ENCODE measurements at places on chromosomes 5 and 9.

DNA sequence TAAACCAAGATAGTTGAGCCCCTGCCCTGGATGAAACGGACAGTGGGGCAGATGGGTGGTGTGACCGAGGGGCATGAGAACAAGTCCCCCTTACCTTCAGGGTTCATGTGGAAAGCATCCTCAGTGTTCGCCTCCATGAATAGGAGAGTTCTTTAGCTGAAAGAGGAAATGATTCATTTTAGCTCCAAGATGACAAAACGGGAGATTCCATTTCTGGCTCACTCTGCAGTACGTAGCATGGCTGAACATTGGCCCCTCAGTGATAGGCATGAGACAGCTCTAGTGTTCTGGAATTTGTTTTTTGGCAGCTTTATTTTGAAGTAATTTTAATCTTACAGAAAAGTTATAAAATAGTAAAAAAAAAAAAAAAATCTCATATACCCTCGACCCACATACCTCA, 70.2 kb upstream of the AGXT2 start:
- no peak for DNase-seq

- DNase-seq = no peak
Observed at GRCh38 chr5:40499518-40500273, 180.0 kb upstream of the PTGER4 start.

- no peak for DNase-seq
Observed at GRCh38 chr9:36029202-36029601, 7.5 kb upstream of the RECK start.

- no peak for DNase-seq
Observed at GRCh38 chr5:132300577-132301343, 6.6 kb downstream of the SLC22A4 start.

- peak; percentile 53 for DNase-seq
Observed at GRCh38 chr5:171418316-171418981, 998 bp upstream of the FGF18 start.

DNA sequence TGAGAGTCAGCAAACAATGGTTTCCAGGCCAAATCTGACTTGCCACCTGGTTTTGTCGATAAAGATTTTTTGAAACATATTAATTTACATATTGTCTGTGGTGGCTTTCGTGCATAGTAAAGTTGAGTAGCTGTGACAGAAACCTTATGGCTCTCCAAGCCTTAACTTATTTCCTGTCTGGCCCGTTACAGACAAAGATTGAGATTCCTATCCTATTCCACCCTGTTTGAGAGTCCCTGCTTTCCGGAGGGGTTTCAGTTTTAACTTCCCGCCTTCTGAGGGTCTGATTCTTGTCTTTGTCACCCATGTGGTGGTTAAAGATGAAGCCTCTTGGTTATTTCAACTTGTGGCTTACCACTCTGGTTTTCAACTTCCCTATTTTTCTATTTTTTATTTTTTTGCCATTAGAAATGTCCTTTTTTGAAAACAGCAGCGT, 11.4 kb downstream of the OTULIN start:
- no peak for DNase-seq

DNA sequence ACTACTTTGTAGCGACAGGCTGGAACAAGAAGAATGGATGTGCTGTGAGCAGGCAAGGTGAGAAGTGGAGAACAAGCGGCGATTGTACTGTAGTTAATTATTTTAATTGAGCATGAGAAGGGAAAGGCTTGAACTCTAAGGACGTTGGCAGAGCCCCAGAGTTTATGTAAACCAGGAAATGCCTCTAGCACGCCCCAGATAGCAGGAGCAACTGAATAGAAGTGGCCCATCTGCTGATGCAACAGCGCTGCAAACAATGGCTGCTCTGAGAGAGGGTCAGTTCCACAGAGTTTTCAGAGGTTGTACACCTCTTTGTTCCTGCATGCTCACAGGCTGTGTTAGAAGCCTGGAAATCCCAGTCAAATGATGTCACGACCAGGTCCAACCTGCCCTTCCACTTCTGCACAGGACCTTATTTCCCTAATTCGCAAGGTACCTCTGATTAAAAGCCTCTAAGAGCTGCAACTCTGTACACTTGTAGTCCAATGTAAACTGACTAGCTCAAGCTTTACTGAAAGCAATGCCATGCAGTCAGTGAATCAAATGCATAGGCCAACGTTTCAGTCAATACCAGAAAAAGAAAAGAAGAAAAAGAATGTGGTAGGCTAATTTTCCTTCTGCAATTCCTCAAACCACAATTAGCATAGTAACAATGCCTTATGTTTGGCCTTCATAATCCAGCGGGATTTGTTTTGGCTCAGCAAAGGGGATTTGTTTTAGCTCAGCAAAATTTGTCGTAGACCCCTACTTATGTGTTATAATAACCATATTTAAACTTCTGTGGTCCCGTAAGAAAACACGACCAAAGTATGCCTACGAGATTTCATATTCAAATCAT, 119.6 kb upstream of the RETREG1 start:
- no peak for DNase-seq

GRCh38 chr9:72462340-72462739, 59.1 kb upstream of the TMC1 start:
- no peak for DNase-seq

GRCh38 chr9:90018688-90019087, 413.9 kb downstream of the GADD45G start:
- DNase-seq = no peak

DNA sequence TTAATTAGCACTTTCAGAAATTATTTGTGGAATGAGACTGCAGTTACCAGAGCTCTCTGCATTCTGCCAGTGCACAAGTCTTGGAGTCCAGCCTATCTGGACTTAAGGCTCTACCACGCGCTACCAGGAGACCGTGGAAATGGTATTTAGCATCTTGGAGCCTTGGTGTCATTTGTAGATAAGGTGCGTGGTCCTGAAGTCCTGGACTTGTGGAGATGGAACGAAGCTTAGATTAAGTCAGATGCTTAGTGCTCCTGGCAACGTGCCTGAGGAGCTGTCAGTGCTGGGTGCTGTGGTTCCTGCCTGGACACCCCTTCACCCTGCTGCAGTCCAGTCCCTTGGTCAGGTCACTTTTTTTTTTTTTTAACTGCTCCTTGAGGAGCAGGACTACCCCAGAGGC, 59.7 kb downstream of the RCL1 start:
- no peak for DNase-seq

GRCh38 chr5:136729901-136730355, 364.6 kb upstream of the TRPC7 start:
- peak; percentile 21 for DNase-seq

DNA sequence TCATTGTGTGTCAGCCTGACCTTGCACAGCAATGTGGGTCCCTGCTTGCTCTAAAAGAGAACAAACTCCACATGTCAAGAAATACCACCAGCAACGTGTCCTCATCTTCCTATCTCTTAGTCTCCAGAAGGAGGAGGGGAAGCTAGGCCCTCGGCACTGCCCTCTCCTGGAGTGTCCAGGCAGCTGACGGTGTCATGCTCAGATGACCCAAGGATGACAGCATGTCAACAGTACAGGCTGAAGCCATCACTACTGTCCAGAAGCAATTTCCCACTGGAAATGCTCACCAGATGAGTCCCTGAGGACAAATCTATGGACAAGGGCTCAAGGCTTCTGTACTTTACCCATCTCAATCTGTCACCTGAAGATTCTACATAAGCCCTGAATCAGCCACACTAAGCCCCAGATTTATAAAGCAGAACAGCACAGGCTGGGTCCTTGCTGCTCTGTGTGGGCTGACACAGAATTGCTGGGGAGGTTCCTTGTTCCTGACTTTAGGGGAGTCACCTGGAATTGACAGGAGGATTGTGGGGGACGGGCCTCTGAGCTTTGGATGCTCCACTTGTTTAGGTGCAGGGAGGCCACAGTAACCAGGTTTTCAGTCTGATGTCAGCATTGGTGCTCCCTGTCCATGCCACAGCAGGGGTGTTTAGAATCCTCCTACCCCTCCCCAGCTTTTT, 210.2 kb downstream of the DAB2IP start:
- DNase-seq = no peak

DNA sequence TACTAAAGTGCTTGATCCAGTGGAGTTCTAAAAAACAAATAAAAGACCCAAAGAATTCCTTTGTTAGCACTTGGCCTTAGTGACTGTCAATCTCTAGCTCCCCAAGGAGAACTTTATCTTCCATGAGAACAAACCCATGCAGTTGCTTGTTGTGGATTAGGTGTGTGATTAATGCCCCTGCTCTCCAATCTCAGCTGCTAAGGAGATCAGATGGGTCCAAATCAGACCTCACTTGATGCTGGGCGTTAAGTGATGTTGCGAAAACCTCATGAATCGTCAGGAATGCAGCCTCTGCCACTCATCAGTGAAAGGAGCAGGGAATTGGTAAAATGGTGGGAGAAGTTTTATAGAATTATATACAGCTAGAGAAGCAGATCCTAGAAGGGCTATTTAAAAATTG, 133.7 kb downstream of the DMAC1 start:
- no peak for DNase-seq

GRCh38 chr5:39825301-39825700, 400.5 kb upstream of the DAB2 start:
- no peak for DNase-seq

- no peak for DNase-seq
Observed at GRCh38 chr9:98807814-98808195, 335 bp downstream of the GALNT12 start.

- no peak for DNase-seq
Observed at GRCh38 chr5:152505442-152506042, 100.5 kb upstream of the NMUR2 start.

- DNase-seq = no peak
Observed at GRCh38 chr9:109477258-109478050, 20.7 kb downstream of the PTPN3 start.

DNA sequence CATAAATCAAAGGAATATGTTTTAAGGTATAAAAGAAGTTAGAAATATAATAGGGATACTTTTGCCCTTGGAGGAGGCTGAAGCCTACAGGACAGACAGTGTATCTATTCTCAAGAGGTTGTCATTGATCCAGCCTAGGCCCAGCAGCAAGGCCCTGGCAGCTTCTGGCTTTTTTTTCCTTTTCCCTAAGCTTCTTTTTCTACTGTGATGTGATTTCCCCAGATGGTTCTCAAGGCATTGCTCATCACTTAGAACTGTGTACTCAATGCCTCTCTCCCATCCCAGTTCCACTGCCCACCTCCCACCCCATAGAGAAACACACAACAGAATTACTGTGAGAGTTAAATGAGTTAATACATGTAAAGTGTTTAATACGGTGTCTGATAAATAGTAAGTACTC, 88.6 kb downstream of the SLC44A1 start:
- DNase-seq = no peak

GRCh38 chr9:36325081-36325828, 67.0 kb upstream of the GNE start:
- DNase-seq = no peak

- DNase-seq = no peak
Observed at GRCh38 chr9:123364241-123364824, 8.3 kb downstream of the CRB2 start.

DNA sequence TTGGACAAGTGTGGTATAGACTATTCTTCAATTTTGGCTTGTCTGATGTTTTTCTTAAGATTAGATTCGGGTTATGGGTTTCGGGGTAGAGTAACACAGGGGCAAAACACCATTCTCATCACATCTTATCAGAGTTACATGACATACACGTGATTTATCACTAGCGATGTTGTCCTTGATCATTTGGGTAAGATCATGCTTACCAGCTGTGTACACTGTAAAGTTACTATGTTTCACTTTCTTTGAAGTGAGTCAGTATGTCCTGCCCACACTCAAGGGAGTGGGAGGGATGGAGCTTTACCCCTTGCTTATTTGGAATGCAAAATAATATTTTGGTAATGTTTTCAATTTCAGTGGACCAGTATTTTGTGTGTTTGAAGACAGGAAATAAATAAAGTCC, 101.8 kb upstream of the TAF11L2 start:
- no peak for DNase-seq

DNA sequence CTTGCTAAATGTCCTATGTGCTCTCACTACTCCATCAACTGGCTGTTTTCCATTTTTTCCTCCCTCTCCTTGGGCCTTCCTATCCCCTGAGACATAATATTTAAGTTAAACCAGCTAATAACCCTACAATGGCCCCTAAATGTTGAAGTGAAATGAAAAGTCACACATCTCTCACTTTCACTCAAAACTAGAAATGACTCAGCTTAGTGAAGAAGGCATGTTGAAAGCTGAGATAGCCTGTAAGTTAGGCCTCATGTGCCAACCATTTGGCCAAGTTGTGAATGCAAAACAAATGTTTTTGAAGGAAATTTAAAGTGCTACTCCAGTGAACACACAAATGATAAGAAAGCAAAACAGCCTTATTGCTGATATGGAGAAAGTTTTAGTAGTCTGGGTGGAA, 48.8 kb upstream of the CDH10 start:
- no peak for DNase-seq

DNA sequence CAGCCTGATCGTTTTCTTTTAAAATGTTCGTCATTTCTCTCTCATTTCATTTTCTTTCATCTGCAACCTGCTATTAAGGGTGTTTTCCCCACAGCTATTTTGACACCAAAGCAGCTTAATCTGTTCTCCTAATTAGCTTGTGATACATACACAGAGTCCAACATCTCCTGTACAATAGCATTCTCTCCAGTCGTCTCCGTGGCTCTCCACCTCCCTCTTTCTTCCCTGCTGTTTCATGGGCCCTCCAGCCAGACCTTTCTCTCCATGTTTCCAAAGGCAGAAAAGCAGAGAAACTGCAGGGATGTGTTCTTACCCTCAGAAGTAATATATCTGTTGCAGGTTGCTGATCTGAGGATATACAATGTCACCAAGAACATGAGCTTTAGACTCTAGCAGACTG, 88.8 kb upstream of the SPOCK1 start:
- no peak for DNase-seq

- no peak for DNase-seq
Observed at GRCh38 chr5:104016646-104017045, 454.1 kb upstream of the NUDT12 start.

DNA sequence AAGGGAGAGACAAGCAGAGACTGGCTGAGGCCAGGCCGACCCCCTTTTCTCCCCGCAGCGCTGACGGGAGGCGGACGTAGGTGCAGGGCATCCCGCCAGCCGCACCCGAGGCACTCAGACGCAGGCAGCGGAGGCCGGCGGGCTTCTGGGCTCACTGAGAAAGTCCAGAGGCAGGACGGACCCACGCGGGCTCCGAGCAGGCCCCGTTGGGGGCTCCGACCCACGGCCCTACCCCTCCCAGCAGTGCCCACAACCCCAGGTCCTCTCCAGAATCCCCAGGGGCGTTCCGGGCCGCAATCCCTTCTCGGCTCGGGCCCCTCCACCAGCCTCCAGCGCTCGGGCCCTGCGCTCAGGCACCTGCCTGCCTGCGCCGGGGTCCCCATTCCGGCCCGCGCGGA, 543 bp downstream of the MTMR12 start:
- DNase-seq = no peak

DNA sequence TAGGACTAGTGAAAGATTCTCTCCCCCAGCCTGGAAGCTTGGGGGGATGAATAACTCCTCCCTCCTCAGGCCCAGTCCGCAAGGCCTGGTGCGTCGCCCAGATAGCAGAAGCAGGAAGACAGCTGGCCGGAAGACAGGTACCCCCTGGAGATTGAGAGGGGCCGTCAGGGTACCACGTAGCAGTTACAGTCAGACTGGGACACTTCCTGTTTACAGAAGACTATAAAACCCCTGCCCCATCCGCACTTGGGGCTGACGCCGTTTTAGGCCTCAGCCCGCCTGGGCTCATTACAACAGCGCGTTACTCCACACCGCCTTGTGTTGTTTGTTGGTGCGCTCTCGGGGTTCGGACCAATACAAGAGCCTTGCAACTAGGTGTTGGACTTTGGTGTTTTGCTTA, 15.4 kb downstream of the SEMA6A start:
- DNase-seq = no peak

Data from urinary bladder (tissue), 4 donors.